ENCODE measurements at places on chromosomes 3 and 15.

GRCh38 chr15:68578175-68578979 is 416 bp upstream of the CORO2B start:
- DNase-seq, result no peak

DNA sequence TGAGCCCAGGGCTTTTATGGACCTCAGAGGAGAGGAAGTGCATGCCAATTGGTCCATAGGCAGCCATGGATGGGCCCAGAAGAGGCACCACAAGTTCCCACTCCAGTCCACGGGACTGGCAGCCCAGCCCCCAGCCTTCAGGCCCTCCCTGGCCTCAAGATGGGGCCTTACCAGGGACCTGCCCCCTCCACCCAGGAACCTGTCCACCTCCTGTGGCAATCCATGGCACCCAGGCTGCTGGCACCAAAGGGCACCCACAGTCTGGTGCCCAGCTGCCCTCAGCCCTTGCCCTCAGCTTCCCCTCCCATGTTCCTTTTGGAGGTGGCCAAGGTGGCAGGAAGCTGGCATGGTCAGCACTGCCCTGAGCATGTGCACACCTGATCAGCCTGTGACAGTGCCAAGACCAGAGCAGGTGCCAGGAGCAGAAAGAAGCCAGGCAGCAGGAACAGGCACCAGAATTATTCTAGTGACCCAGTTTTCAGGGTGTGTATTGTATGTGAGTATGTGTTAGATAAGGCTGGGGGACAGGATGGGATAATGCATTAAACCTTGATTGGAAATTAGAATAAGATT is 415.0 kb downstream of the NTRK3 start:
- DNase-seq, result no peak

DNA sequence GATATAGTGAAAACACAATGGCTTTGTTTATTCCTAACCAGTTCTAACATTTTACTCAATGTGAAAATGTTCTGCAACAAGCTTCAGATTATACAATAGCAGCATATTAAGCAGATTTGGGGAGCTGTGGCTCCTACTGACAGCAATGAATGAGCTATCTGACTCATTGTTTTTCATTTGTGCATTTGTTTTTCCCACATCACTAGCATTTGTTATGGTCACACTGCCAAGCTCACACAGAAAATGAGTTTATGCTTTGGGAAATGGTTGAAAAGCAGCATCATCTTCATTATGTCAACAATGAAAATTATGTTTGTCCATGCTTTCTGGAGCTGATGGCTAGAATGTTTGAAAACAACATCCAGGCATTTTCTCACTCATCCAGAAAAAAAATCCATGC is 53.5 kb downstream of the ZPLD1 start:
- DNase-seq, result no peak

DNA sequence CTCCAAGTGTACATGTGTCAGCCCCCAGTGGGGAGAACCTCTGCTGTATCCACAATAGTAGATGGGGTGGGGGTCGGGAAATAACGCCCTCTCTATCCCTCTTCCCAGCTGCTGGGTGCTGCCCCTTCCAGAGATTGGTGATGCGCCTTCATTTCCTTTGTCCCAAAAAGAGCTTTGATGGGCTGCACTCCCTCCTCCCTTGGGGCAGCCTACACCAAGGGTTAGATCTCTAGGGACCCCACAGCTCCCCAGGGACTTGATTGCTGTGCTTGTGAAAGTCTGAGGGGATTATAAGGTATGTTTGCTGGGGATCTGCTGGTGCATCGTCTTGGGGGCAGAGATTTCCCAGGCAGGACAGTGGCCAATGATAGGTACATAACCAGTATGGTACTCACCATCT is 105.3 kb downstream of the UNC13C start:
- DNase-seq, result no peak

DNA sequence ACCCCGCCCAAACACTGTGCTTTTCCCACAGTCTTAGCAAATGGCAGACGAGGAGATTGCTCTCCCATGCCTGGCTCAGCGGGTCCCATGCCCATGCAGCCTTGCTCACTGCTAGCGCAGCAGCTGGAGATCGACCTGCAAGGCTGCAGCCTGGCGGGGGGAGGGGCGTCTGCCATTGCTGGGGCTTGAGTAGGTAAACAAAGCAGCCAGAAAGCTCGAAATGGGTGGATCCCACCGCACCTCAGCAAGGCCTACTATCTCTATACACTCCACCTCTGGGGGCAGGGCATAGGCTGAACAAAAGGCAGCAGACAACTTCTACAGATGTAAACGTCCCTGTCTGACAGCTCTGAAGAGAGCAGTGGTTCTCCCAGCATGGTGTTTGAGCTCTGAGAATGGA is 27.2 kb upstream of the WDR5B start:
- DNase-seq, result no peak

Measured in esophagus squamous epithelium (tissue), 5 donors.